Adipocyte (in vitro differentiated cells): ENCODE measurements at places on chromosomes 6 and 20.
A peak's percentile ranks its signal among the peaks of the same experiment; 100 is the strongest.

DNA sequence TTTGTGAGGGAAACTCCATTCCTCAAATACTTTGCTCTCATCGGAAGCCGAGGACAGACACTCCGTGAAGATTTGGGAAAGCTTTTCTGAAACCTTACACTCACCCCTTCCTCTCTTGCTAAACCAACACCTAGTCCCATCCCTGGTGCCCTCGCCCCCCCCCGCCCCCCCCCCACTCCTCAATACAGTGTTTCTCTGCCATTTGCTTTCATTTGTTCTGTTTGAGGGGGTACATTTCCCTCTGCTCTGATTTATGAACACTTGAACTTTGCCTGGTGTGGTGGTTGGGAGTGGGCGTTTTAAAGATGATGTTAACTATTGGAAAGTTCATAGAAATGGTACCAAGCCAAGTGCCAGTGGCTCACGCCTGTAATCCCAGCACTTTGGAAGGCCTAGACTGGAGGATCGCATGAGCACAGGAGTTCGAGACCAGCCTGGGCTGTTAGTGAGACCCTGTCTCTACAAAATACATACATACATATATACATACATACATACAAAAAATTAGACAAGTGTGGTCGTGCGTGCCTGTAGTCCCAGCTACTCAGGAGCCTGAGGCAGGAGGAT is 1.1 kb downstream of the RAB32 start:
- DNase-seq, result peak; percentile 43

DNA sequence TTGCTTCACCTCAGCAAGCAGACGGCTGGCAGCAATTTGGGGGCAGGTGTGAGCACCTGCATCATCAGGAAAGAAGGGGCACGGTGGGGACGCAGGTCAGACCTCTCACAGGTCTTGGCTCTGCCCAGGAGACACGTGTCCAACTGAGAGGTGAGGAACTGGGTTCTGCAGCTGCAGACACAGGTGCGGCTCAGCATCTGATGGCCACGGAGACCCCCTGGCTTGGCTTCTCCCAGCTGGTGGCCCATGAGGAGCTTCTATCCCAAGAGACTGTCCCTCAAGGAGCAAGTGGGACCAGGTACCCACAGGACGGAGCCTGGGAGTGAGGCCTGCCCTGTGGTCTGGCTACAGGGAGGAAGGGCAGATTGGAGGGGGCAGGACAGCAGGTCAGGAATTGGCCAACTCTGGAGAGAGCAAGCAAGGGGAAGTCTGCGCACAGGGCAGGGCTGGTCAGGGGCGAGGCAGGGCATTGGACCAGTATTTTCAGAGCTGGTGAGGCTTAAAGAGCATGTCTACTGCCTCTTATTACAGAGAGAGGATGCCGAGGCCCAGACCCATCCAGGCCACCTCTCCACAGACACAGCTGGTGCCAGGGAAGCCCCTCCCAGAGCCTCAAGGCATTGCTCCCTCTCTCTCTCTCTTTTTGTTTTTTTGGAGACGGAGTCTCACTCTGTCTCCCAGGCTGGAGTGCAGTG is 4.2 kb downstream of the STMN3 start:
- DNase-seq, result no peak

GRCh38 chr6:55578537-55579363 is at the start of gene HMGCLL1:
HMGCLL1 (minus strand) TSS chr6:55579192; CDS start chr6:55579055, 137 bp downstream.
- DNase-seq, result peak; percentile 25

DNA sequence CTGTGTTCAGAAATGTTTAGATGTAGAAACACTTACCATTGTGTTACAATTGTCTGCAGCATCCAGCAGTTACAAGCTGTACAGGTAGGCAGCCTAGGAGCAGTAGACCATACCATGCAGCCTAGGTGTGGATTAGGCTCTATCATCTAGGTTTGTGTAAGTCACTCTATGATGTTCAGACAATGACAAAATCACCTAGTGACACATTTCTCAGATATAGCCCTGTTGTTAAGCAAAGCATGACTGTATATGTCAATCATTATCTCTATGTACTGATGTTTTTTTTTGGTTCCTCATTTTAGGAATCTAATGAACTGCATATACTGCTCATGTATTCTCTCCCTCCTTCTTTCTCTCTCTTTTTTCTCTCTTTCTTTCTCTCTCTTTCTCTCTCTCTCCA is 22.2 kb downstream of the CST8 start:
- no peak for DNase-seq

- peak; percentile 26 for DNase-seq
These were observed 86.2 kb downstream of the VEGFA start for GRCh38 chr6:43856005-43856765.

DNA sequence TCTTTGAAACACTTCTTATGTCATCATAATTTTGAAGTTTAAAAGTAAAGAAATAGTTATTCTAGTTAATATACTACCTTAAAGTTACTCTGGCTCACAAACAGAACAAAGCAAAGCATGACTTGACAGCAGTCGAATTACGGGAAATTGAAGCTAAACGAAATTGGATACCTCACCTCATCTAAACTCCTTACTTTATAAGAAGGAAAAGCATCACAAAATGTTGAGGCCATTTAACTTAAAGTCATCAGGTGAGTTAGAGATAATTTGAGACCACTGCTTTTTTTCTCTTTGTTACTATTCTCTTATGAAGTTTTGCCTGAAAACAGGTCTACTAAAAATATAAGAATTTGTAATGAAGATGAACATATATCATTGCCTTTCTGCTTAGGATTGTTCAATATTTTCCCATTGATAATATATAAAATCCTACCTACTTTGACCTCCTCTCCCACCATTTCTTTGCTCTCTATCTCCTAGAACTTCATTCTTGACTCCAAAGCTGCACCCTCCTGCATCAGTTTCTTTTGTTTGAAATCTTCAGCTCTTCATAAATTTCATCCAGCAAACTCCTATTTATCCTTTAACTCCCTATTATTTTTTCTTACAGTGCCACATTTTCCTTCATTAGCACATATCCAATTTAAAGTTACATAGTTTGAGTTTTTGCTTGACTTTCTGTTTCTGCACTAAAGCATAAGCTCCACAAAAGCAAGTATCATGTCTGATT is 510.7 kb upstream of the ZNF337 start:
- DNase-seq, result no peak
